ENCODE measurements at places on chromosomes 3 and 15.
A peak's percentile ranks its signal among the peaks of the same experiment; 100 is the strongest.

GRCh38 chr3:67064105-67064504, 66.0 kb downstream of the KBTBD8 start:
- DNase-seq: no peak

DNA sequence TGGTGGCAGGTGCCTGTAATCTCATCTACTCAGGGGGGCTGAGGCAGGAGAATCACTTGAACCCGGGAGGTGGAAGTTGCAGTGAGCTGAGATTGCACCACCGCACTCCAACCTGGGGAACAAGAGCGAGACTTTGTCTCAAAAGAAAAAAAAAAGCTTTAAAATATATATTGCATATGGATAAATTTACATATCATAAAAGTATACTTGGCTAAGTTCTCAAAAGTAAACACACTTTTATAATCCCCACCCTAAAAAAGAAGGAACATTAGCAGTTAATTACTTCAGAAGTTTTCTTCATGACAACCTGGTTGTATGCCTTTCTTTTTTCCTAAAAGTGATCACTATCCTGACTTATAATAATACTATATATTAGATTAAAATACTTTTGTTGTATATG, 369.1 kb upstream of the TPRG1 start:
- DNase-seq: no peak

- DNase-seq: no peak
Measured at GRCh38 chr3:168859143-168859542, 763.4 kb upstream of the GOLIM4 start.

DNA sequence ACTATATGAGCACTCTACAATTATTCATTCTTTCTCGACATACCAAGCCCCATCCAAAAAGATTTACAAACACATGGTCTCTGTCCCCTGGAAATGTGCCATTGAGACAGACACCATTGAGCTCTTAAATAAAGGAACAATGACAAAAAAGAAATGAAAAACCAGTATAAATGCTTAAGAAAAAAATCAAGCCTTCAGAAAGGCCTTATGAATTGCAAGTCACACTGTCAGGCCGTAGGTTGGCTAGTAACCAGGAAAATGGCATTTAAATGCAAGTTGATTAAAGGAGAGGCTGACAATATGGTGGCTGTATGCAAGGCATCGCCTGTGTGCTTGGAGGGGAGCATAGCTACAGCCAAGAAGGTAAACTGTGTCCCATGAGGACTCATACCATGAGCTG, 49.7 kb downstream of the SRGAP3 start:
- DNase-seq: no peak

- peak; percentile 84 for DNase-seq
Measured at GRCh38 chr3:109927161-109927560, 589.8 kb upstream of the DPPA4 start.

- peak; percentile 100 for DNase-seq
Measured at GRCh38 chr3:53255775-53256703, at the start of gene TKT. Gene TKT, minus strand, starts transcription at chr3:53256022. Its CDS starts 80 bp downstream, at chr3:53255942.

DNA sequence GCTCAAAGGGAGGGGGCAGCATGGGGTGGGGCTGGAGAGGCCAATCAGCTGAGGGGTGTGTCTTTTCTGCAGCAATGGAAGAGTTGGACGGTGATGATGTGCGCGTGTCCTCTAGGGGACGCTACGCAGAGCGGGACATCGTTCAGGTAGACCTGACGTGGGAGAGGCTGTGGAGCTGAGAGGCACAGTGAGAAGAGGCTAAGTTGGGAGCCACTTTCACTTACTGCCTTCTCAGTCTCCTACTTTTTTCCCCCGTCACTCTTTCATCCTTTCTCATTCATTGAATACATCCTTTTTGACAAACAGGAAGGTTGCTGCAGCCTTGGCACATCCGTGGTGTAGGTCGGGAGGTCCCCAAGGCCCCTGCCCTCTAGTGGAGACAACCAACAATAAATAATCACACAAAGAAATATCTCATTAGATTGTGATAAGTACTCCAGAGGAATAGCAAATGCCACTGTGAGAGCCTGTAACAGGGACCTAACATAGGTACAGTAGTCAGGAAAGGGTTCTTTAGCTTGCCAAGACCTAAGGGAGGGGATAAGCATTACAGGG, 4.4 kb upstream of the BRPF1 start:
- no peak for DNase-seq

DNA sequence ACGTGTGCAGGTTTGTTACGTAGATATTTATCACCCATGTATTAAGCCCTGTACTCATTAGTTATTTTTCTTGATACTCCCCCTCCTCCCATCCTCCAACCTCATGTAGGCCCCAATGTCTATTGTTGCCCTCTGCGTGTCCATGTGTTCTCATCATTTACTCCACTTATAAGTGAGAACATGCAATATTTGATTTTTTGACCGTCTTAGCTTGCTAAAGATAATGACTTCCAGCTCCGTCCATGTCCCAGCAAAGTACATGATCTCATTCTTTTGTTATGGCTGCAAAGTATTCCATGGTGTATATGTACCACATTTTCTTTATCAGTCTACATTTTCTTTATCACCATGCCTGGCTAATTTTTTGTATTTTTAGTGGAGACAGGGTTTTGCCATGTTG, 623.2 kb downstream of the SQOR start:
- DNase-seq: no peak

- DNase-seq: no peak
Measured at GRCh38 chr3:14523792-14524191, 16.4 kb downstream of the GRIP2 start.

GRCh38 chr3:69326855-69327300, 59.0 kb downstream of the FRMD4B start:
- no peak for DNase-seq

- DNase-seq: no peak
Measured at GRCh38 chr15:64854526-64854925, 12.8 kb downstream of the PLEKHO2 start.

GRCh38 chr15:63797116-63797515, 36.6 kb downstream of the HERC1 start:
- DNase-seq: no peak

- no peak for DNase-seq
Measured at GRCh38 chr3:2246873-2247648, 148.4 kb downstream of the CNTN4 start.

- DNase-seq: no peak
Measured at GRCh38 chr3:58639842-58640241, 26.7 kb downstream of the FAM3D start.

GRCh38 chr3:182519569-182519968, 273.7 kb upstream of the ATP11B start:
- no peak for DNase-seq

DNA sequence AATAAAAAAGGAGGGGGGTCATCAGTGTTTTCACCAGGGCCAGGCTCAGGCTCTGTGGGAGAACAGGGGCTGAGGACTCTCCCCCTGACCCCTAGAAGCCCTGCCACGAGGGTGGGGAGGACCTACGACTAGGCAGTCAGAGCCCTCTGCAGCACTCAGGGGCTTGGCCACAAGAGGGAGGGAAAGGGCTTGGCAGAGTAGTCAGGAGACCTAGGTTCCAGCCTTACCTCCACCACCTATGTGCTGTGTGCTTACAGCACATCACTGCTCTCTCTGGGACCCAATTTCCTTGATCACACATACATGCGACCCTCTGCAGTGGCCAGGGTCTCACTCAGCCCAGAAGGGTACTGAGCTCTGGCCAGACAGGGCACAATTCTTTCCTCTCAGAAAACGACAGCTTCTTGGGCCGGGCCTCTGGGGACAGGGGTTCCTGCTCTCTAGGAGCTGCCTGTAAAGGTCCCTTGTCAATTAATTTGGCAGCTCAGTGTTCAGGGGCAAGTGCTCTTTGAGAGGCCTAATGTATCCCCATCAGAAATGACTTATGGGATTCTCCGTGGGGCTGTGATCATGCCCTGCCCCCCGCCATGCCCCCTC, 16.4 kb upstream of the SKIC8 start:
- DNase-seq: no peak

Measured in GM03348 (cell line).